ENCODE measurements at places on chromosomes 16 and 17. TPM values are rescaled to one million over a fixed set of nuclear protein-coding genes. Genes with fewer than 3 reads are reported as not detected.

FAM20A gene
- 9.3 TPM for polyA plus RNA-seq

DNA sequence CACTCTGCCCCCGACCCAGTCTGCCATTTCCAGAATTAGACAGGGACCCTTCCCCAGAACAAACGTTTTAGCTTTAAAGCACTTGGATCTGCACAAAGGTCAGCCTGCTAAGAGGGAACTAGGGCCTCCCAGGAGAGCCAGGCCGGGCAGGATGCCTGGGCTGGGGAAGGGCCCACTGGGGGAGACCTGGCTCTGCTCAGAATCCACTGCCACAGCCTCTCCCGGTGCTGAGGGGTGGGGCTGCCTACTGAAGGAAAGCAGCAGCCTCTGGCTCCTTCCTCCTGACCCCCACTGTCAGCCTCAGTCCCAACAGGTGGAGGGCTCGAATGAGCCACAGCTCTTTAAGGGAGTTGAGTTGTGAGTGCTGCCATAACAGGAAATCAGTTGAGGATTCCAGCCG is 1.7 kb downstream of the YBX2 start:
- no peak for DNase-seq

PABPN1L gene
- not detected for polyA plus RNA-seq

DNA sequence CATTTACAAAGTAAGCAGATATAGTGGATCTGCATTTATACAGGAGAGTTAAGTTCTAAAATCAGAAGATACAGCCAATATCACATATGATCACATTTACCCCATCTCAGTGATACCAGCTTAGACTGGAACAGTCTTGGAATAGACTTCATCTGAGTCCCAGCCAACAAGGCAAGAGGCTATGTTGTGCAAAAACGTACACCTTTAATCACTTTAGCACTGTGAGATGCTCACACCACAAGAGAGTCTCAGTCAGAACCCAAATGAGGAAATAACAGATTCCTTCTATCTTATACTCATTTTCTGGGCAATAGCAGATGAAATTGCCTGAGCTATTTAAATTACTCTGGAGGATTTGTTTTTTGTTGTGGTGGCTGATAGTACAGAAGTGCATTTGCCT is 145.6 kb downstream of the ANKFN1 start:
- no peak for DNase-seq

- no peak for DNase-seq
Measured at GRCh38 chr16:11535494-11535893, 51.2 kb downstream of the LITAF start.

EFNB3 gene
- 19.9 TPM for polyA plus RNA-seq

DNA sequence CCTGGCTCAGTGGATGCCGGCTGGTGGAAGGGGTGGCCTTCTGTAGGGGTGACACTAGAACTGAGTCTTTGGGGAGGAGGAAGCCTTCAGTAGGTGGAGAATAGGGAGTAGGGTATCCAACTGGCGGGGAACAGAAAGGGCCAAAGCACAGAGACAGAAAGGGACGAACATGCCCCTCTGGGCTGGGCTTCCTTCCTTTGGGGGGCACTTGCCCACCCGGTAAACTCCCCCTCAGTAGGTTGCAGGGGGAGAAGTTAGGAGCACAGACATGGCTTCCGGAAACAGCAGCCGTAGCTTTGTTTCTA is 774 bp downstream of the ENGASE start:
- no peak for DNase-seq

GRCh38 chr17:28038802-28039201 is 3.7 kb upstream of the NLK start:
- DNase-seq: no peak
